PC-9 (cell line): ENCODE measurements at places on chromosomes 3 and 15. TPM values are rescaled to one million over a fixed set of nuclear protein-coding genes. Genes with fewer than 3 reads are reported as not detected.

DNA sequence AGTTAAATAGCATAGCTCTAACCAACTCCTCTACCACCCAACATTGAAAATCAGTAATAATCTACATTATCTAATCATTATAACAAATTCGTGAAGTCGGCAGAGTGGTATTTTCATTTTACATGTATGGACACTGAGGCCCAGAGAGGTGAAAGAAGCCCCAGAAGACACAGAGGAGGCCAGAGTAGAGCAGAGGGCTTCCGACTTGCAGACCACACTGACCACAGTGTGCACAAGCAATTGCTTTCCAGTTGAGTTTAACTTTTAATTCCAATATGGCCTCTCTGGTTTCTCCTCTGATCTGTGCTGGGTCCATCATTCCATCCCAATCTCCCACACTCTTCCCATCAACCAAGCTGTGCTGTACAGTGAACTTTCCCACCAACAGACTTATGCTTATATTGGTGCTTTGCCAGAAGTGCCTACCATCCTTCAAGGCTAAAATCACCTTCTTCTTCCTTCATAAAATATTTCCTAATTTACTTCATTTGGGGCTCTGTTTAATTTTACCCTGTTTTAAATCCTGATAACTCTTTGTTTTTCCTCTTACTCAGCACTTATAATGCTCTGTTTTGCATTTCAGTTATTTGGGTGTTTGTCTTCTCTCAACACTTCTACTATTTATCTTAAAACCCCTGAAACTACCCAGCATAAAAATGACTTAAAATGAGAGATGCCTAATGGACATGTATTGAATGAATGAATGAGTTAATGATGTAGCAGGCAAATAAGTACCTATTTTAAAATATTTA, 81.8 kb upstream of the TNFSF10 start:
- no peak overlapping the region for H3K27ac ChIP-seq
- H3K27me3 ChIP-seq = no peaks in the 10 kb centered on the region
- H3K36me3 ChIP-seq = no peaks in the 10 kb centered on the region
- no peak for DNase-seq
- H3K4me1 ChIP-seq = 0 out of 2 replicates have a peak, but pooled peaks cover 7% of the 10 kb centered on the region

DNA sequence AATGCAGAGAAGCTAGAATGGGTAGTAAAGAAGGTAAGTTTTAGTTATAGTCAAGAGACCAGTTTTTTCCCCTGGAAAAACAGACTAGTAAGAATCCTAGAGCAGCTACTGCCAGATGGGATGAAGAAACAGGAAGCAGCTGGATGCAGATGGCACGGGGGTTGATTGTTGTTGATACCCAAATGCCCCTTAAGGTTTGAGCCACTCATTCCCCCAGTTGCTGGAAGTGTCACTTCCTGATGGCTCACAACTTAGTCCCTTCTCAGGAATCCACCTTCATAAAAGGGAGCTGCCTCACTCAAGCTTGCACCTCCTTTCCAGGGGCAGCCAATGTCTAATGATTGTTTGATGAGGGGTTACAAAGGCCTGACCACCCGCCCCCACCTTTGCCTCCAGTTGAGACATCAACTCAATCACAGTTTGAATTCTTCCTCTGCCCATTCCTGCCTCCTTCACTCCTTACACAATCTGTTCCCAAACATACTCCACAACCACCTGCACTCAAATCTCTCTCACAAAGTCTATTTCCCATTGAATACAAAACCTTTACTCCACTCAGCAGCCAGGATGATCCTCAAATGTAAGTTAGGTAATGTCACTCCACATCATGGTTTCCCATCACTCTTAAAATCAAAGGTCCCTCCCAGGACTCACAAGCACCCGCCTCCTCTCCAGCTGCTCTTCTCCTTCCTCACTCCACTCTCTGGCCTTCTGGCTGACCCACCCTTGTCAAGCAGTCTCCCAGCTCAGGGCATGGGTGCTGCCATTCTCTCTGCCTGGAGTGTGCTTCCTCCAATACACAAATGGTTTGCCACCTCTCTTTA, 450.1 kb upstream of the THBS1 start:
- H3K27ac ChIP-seq = peak overlapping the region; percentile 99
- no peak overlapping the region for H3K4me3 ChIP-seq
- no peaks in the 10 kb centered on the region for H3K27me3 ChIP-seq
- H3K4me1 ChIP-seq = peaks cover 93% of the 10 kb centered on the region

DNA sequence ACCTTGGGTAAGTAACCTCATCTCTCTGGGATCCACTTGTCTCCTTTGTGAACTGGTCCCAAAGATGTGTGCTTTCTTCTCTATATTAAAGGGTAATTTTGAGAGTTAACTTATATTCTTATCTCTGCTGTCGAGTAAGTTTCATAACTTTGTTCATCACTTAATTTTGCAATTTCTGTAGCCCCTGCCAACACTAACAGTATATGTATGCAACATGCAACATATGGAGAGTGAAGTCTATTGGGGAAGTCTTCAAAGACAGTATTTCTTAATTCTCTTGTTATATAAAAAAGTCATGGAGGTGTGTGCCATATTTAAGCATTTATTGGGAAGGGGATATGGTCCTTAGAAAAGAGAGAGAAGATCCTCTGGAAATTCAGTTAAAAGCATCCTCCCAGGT, 85.9 kb downstream of the LRRC3B start:
- H3K4me3 ChIP-seq = no peak overlapping the region
- no peaks in the 10 kb centered on the region for H3K4me1 ChIP-seq
- H3K27me3 ChIP-seq = no peaks in the 10 kb centered on the region
- DNase-seq = no peak
- no peaks in the 10 kb centered on the region for H3K36me3 ChIP-seq

DNA sequence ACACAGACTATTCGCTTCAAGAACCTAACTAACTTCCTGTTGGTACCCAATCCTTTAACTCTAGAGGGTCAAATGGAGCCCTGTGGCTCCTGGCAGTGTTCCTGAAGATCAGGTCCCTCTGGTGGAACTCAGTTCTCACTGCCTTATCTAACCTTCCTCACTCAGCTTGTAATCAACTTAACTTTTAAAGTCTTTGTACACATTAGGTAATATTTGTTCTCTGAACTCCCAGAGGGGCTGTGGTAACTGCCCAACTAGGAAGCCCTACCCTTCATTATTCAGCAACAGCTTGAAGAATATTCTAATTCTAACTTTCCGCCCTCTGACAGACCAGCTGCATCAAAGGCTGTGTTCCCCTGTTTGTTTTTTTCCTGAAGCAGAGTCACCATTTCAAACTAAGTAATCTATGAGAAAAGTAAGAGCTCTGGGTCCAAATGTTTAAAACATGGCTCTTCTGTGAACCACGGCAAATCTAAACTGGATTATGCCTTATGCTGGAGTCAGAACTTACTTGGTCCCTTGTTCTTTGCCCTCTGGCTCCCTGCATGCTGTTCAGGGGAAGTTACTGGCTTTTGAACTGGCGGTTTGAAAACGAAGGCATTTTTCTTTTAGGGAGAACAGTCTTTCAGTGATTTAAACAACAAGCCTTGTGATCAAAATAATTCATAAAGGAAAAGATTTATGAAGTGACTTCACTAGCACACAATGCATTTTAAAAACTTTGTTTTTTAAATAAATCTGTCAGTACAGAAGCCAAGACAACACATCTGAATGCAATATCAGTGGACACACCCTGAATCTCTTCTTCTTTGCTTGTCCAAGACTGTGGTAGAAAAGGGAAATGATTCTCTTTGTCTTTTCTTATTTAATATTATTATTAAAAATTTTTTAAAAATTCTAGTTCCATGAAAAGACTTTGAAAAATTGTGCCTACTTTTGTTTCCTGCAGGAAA, 365.6 kb downstream of the TIGIT start:
- no peaks in the 10 kb centered on the region for H3K27me3 ChIP-seq
- DNase-seq = no peak
- no peaks in the 10 kb centered on the region for H3K36me3 ChIP-seq

- no peaks in the 10 kb centered on the region for H3K36me3 ChIP-seq
- H3K4me1 ChIP-seq = no peaks in the 10 kb centered on the region
- H3K4me3 ChIP-seq = no peak overlapping the region
- no peak for DNase-seq
These were observed 32.0 kb downstream of the IL17RD start for GRCh38 chr3:57133157-57133556.

Gene SUSD5
- total RNA-seq = 0.35 and 0.45 TPM in 2 replicates
